ENCODE measurements at places on chromosomes 4 and X.
A peak's percentile ranks its signal among the peaks of the same experiment; 100 is the strongest.

DNA sequence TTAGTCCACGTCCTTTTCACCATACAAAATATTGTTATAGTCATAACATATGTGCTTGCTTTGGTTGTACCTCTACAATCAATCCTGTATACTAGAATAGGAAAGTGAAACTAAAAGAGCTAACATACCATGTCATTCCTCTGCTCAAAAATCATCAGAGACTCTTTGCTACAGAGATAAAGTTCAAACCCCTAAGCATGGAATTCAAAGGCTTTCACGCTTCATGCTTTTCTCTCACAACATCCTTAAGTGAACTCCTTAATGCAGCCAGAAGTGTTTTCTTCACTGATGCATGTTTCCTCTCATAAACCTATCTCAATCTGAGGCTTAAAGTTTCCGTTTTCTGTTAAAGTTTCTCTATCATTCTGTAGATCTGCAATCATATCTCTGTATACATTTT, 744.6 kb upstream of the IGFBP7 start:
- no peak for DNase-seq

DNA sequence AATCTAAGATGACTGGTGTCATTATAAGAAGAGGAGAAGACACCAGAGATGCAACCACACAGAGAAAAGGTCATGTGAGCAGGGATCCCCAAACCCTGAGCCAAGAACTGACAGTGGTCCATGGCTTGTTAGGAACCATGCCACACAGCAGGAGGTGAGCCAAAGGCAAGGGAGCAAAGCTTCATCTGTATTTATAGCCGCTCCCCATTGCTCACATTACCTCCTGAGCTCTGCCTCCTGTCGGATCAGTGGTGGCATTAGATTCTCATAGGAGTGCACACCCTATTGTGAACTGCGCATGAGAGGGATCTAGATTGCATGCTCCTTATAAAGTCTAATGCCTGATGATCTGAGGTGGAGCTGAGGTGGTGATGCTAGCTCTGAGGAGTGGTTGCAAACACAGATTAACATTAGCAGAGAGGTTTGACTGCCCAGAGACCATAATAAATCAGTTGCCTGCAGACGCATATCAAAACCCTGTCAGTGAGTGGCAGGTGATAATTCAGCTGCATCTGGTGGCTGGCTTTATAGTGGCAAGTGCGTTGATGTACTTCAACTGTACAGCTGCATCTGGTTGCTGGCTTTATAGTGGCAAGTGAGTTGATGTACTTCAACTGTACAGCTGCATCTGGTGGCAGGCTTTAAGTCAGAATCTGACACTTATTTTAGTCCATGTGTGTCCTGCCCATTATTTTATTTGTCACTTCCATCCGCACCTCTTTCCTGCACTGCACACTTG, 19.8 kb upstream of the CXCL2 start:
- DNase-seq, result no peak

- DNase-seq, result no peak
Measured at GRCh38 chrX:13742397-13743176, 8.0 kb downstream of the OFD1 start.

DNA sequence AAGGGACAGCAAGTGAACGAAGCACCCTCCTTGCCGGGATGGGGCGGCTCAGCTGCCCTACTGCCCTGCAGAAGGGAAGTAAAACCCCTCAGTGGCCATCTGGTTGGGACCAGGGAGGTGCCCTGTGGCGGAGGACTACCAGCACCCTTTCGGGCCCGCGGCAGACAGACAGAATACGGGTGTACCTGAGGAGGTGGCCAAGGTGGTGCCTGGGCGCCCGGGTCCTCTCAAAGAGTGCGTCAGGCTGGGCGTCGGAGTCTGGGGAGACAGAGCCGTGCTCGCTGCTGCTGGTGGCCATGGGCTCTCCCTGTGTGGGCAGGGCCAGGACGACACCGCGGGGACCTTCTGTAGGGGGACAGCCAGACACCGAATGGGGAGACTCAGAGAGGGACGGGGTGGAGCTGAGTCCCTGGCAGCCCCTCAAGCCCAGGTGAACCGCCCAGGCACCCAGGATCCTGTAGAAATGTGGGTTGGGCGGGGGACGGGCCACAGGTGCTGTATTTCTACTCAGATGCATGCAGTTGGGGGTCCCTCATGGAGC, 29.7 kb downstream of the PDHA1 start:
- peak; percentile 0 for DNase-seq

DNA sequence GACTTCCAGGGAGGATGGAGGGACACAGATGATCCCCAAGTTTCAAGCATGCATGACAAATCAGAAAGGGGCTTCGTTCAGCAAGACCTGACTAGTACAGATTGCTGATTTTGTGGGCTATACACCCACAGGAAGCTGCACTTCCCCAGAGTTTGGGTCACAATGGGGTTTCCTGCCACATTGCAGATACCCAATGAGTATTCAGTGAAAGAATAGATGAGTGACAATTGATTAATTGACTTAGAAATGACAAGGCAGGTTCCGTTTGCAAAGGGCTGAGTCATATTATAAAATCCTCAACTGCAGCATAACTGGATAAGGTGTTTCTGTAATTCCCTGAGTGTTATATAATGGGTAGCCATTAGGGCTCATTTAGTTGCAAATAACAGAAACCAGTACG, 146.6 kb upstream of the TBL1X start:
- peak; percentile 62 for DNase-seq

DNA sequence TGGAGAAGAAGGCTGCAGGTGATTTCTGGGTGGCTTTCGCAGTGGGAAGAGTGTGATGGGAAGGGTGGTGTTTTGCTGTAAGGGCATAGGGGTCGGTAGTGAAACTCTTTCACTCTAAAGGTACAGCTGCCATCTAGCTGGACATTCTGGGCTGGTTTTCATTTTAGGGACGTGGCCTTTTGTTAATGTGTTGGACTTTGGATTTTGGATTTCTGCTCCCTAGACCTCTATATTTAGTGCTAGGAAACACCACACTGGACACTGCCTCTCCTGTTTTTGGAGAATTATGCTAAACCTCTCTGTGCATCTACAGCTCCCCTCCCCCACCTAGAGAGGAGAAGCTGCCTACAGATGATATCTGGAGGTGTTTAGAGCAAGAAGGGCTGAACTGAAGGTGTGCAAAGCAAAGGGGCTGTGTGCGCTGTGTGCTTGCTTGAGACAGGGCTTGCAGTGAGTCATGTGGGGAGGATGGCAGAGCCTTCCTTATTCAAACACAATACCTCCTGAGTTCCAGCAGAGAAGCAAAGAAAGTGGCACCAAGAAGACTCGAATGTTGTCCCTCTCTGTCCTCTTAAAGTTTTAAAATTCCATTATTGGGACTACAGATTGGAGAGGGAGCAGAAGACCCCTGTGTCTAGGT, 47.9 kb downstream of the STARD8 start:
- no peak for DNase-seq

DNA sequence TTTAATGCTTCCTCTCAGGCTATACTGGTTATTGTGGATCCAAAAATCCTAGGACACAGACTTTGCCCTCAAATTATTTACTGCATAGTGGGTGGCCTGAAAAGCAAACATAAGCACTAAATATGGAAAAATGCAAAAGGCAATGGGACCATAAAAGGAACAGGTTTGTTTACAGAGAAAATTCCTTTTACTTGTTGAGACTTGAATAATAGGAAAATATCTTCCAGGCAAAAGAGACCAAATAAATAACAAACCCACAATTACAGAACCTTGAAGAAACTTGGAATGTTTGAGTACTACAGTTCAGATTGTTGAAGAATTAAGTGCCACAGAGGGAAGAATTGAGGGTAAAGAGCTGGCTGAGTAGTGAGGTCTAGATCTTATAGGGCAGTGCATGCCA, 711.0 kb downstream of the C4orf33 start:
- no peak for DNase-seq

- DNase-seq, result no peak
Measured at GRCh38 chr4:52979020-52979419, 116.9 kb downstream of the RASL11B start.

DNA sequence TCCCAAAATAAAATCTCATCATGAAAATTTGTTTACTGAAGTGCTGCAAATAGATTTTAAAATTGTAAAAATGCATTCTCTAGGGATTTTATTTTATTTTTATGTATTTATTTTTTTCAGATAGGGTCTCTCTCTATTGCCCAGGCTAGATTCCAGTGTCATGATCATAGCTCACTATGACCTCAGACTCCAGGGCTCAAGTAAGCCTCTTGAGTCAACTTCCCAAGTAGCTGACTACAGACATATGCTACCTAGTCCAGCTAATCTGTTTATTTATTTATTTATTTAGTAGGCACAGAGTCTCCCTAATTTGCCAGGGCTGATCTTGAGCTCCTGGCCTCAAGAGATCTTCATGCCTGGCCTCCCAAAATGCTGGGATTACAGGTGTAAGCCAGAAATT, 317.7 kb upstream of the ANXA10 start:
- DNase-seq, result no peak

DNA sequence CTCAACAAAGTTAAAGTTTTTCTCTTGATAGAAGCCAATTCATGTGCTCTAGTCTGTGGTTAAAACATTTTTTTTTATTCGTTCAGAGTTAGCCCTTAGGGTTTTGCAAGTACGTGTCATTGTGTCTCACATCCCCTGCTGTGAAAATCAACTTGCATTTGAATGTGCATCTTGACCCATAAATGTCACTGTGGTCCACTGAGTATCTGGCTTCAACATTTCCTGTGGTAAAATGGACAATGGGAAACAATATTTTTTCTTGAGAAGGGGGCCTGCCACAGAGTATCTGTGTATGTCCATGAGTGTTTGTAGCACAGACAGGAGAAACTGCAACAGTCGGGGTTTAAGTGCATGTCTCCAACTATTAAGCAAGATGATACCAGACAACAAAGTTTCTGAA, 554.8 kb upstream of the TENM3 start:
- no peak for DNase-seq

- no peak for DNase-seq
Measured at GRCh38 chrX:109535578-109535977, 1.1 kb upstream of the NXT2 start.

- no peak for DNase-seq
Measured at GRCh38 chr4:187603093-187604025, 392.2 kb upstream of the ZFP42 start.

GRCh38 chrX:120419463-120419862, 49.6 kb downstream of the LAMP2 start:
- no peak for DNase-seq

DNA sequence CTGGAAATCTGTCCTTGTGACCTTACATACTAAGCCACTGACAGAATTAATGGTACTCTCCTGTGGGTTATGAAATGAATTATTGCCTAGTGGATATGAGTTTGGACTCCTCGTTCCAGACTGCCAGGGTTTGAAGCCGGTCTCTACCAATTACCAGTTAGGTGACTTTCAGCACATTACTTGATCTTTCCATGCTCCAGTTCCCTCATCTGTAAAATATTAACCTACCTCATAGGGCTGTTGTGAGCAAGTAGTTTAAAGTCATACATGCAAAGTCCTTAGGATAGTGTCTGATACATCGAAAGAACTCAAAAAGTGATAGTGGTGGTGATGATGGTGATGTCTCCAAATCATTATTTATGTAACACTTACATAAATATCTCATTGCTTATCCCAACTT, 373.5 kb upstream of the ARX start:
- no peak for DNase-seq

- no peak for DNase-seq
Measured at GRCh38 chr4:89496851-89497250, 189.3 kb upstream of the GPRIN3 start.

DNA sequence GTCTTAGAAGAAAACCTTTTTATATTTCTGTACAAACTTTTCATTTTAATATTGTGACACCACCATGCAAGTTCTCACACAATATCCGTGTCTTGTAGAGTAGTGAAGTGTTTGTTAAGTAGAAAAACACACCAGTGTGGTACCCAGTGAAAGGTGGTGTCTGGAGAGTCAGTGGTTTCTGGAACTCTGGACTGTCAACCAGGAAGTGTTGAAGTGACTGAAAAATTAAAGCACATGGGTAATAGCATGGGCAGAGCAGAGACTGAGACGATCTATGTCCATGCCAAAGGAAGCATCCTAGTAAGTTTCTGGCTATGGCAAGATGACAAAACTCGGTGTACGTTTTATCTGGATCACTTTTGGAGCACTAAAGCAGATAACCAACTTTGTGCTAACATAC, 22.2 kb downstream of the RAB9A start:
- no peak for DNase-seq

- DNase-seq, result no peak
Measured at GRCh38 chr4:159757499-159757898, 654.6 kb downstream of the RAPGEF2 start.

Data from bone marrow (tissue), 2 donors.